ENCODE measurements at places on chromosomes 2 and 18.

- DNase-seq = no peak
These were observed 22.1 kb upstream of the SERTAD2 start for GRCh38 chr2:64675860-64676259.

DNA sequence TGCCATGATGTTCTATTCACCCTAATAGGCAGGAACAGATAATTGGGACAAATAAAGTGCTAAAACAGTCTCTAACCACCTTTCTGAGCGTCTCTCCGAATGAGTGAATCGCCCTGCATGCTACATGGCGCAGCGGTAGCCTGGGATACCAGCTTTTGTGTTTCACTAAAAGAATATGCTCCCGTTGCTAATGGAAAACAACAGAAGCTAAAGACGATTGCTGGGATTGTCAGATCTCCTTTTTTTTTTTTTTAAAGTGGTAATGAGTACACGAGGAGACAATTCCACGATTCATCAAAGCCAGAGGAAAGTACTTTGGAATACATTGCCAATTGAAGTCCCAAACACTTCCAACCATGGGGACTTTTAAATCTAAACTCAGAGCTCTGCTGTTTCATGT lies 1815.3 kb upstream of the CELF4 start:
- DNase-seq = no peak

- DNase-seq = no peak
These were observed 191.7 kb upstream of the TWIST2 start for GRCh38 chr2:238655974-238656722.

DNA sequence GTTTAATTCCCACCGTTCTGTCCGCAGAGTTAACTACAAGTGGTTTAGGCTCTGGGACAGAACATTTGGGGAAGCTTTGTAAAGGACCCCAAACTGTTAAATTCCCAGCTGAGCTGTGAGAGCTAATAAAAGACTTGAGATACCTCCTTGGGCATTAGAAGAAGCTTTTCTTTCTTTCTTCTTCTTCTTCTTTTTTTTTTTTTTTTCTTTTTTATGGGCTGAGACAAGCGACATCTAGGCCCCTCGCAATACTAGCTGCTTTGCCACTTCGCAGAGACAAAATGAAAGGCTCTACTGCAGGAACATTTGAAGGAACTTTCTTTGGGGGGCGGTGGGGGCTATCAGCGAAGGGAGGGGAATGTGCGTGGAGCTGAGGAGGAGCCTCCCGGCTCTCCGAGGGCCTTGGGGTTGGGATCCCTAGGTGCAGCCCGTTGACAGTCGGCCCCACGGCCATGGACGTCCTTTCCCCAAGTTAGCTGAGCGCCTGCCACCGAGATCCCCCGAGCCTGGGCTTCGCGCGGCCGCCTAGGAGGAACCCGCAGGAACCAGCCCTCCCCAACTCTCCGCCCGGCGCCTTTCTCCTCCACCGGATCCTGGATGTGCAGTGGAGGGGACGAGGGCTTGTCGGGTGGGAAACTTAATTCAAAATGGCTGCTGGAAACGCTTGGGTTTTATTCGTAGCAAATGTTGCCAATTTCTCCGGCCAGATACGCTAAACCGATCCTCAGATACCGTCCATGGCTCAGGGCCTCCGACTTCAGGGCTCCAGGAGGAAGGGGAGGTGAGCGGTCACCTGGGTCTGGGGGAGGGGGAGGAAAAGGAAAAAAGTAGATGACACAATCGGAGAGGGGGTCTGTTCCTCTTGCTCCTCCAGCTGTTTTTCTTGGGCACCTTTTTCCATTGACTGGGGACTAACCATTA lies 4.2 kb downstream of the MEIS1 start:
- DNase-seq = peak; percentile 58

GRCh38 chr2:67760995-67761394 lies 301.8 kb downstream of the C1D start:
- no peak for DNase-seq

GRCh38 chr2:200748779-200749178 lies 62.9 kb upstream of the BZW1 start:
- no peak for DNase-seq

- DNase-seq = no peak
These were observed 44.7 kb downstream of the ITSN2 start for GRCh38 chr2:24315669-24316068.

- no peak for DNase-seq
These were observed 17.2 kb upstream of the NAPG start for GRCh38 chr18:10508591-10508990.

DNA sequence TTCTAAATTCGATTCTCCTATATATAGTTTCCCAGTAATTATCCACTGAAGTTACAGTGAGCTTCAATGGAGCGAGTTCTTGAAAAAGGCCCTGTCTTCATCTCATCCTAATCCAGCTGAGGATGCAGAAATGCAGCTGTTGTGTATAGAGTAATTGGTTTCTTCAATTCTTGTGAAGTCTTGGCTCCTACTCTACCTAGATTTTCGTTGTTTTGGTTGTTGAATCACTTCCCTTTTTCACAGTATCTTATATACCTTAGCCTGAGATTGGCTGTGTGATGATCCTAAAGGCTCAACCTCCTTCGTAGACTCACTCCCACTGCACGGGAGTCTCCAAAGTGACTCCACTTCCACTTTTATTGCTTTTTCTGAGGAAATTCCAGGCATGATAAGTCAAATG lies 280.4 kb downstream of the PARD3B start:
- DNase-seq = no peak

- no peak for DNase-seq
These were observed 175.6 kb downstream of the ALPK2 start for GRCh38 chr18:58453167-58453808.

DNA sequence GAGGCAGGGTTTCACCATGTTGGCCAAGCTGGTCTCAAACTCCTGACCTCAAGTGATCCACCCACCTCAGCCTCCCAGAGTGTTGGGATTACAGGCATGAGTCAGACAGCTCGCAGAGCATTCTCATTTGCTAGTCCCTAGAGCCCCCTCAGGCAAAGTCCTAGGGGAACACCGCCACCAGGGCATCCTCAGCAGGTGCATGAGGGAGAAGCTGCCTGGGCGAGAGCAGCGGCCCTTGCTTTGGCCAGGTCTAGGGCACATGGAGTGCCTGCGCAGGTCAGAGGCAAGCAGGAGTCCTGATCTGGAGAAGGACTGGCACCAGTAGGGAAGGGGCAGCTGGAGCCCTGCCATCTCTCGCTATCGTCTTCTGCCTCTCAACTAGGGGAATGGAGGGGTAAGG lies 32.4 kb downstream of the NGEF start:
- DNase-seq = no peak

DNA sequence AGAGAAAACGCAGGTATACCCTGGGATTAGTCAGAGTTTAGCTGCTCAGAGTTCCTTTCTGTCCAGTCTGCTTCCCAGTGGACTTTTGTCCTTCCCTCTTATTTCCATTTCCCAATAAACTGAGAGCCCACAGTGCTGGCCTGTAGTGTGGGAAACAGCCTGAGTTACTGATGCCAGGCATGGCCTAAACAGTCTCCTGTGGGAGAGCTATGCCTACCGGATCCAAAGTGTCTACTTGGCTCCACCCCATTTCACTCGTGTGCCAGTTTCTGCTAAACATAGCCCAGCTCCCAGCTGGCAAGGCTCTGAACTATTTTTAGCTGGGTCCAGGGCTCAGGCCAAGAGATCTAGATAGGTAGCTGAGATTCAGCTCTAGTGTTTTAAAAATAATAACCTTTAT lies 15.6 kb upstream of the PPP1CB start:
- peak; percentile 80 for DNase-seq

GRCh38 chr18:406677-407076 lies 93.8 kb downstream of the COLEC12 start:
- DNase-seq = peak; percentile 35
